T-cell (primary cell): ENCODE measurements at places on chromosomes 4 and X.

- DNase-seq, result no peak
Observed at GRCh38 chrX:57211906-57212305, 74.6 kb upstream of the FAAH2 start.

- DNase-seq, result no peak
Observed at GRCh38 chr4:151624626-151625565, 135.9 kb downstream of the GATB start.

DNA sequence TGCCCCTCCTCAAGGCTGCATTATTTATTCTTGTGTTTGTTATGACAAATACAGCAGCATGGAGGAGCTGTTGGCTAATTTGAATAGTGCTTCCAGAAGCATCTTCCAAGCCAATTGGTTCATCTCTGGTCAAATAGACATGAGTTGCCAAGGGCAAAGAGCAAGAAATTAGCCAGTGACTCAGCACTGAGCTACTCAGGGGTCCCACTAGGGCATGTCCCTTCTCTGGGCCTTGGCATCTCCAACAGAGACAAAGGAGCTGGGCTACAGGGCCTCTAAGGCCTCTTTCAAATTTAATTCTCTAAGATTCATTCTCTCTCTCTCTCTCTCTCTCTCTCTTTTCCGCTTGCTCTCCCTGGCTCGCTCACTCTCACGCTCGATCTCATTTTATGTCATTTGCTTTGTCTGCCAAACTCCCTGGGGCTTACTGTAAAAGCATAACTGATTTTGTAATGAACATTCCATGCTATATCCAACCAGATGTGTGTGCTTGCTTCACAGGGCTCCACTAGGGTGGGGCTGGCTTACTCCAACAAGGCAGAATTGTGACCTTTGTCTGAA lies 86.7 kb upstream of the MAGEA4 start:
- no peak for DNase-seq

- DNase-seq, result no peak
Observed at GRCh38 chr4:113116414-113117357, 67.2 kb downstream of the ANK2 start.

DNA sequence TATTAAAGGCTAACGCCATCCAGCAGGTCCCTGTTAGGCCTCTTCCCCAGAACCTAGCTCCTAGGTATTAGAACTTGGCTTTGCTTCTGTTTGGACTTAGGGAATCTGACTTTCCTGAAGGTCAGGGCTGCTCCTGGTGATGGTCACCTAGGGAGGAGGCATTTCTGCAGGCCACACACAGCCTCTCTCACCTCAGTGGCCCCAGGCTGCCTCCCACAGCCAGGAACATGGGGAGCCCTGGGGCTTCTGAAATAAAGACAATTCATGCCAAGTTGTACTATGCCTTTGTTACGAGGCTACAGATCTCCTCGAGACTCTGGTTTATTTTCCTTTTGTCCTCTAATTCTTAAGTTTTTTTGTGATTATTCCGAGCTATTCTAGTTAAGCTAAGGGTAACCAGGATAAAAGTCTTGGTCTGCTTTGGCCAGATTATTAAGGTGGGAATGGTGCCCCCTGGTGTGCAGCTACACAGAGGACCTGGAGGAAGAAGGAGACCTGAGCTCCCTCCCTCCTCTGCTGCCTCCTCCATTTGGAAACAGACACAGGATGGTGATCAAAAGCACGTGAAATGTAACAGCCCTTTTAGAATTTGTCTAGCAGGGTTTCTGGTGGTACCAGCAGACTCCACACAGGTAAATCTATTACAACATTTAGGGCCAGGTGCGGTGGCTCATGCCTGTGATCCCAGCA lies 131.0 kb downstream of the DCLK2 start:
- DNase-seq, result no peak

- DNase-seq, result no peak
Observed at GRCh38 chr4:6116696-6117285, 83.6 kb downstream of the JAKMIP1 start.

GRCh38 chr4:116197317-116197809 lies 888.0 kb downstream of the TRAM1L1 start:
- no peak for DNase-seq

DNA sequence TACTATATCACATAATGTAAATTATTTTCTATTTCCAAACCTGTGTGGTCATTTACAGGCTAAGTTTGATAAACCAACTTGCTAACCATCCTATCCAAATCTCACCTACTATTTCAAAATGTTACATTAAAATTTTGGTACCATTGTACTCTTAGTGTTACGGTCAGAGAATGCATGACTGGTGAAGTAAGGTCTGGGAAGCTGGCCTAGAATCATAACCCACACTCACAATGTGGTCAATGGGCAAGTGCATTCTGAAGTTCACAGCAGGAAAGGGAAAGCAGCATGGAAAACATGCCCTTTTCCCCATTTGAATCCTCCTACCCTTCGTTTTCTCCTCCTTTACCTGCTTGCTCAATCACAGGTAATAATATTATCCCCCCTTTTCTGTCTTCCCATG lies 54.4 kb downstream of the PPP3CA start:
- DNase-seq, result no peak

DNA sequence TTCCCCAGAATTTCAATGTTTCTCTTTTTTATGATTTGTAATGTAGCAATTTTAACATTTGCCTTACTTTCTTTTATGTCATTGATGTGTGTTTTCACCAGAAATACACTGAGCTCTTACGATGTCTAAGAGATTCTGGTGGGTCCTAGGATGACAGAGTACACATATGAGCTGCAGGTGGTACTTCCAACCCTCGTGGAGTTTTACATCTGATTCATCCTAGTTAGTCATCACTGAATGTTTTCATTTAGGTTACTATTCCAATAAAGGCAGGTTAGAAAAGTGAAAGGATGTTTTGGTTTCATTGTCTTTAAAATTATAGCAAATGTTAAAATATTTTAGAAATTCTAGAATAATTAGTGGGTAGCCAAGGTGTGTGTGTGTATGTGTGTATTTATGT lies 605.9 kb downstream of the ADGRL3 start:
- DNase-seq, result no peak

DNA sequence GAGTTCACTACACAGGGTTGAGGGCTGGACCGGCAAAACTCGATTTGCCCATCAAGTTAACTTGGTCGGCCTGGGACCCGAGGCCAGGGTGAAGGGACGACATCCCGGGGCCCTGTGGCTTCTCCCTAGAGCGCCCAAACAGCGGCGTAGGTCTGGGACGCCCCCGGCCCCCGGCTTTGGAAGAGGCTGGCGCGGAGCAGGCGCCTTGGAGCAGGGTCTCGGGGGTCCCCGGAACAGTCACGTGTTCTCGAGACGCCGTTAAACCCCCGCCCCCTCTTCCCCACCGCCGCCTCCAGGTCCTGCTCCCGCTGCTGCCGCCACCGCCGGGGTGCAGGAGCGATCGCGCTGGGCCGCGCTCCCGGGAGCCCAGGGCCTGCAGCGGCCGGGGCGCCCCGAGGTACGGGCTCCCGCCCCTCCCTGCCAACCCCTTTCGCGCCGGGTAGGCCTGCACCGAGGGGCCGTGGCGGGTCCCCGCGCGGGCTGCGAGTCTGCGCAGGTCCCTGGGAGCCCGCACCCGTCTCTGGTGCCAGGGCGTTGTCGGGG lies at the start of gene NPY5R:
Gene NPY5R (plus strand): TSS at position 289 of the 543 bp plus-strand sequence. CDS start 6,382 bp downstream, outside the sequence.
- DNase-seq, result no peak

GRCh38 chr4:74486905-74487304 lies 42.0 kb downstream of the AREG start:
- no peak for DNase-seq

DNA sequence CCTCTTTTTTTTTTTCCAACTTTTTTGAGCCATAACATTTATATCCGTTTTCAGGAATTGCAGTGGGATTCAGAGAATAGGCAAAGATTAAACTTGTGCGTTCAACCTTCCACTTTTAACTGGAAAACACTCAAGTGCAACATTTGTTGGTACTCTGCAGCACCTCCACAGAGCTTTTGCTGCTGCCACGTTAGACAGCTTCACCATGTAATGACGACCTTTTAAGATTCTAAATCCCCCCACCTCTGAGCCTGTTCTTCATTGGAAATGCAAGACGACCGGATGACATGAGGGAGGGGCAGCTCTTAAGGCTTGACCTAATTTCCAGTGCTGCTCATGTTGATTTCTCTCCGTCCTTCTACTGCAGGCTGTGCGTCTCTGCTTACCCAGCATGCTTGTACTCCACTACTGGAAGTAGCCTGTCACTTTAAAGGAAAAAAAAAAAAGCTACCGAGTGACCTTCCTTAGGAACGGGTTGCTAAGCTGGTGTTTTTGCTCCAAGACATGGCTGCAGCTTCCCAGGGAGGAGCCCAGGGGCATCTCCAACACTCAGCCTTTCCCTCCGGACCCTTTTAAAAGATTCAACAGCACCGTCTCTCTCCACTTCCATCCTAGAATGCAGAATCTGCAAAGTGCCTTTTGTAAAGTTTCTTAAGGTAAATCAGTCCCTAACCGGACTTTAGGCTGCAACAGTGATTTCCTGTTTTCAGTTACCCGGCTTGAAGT lies at the start of gene CC2D2A:
Gene CC2D2A (plus strand): TSS at position 481 of the 726 bp plus-strand sequence. CDS start 6,051 bp downstream, outside the sequence.
- no peak for DNase-seq

- no peak for DNase-seq
Observed at GRCh38 chr4:176193126-176193525, 2.3 kb downstream of the SPATA4 start.

DNA sequence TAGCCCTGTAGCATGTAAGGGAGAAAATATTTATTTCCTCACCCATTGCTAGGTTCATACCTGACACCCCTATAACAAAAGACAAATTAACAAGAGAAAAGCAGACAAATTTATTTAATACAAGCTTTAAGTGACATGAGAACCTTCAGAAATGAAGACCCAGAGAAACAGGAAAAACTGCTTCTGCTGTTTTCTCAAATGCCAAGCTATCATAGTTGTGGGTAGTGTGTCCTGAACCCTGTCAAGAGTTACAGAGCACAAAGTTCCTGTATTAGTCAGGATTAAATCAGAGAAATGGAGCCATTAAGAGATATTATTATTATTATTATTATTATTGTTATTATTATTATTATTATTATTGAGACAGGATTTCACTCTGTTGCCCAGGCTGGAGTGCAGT lies 17.5 kb downstream of the CCDC160 start:
- no peak for DNase-seq

GRCh38 chr4:78951862-78952472 lies 12.7 kb upstream of the PAQR3 start:
- no peak for DNase-seq

- no peak for DNase-seq
Observed at GRCh38 chrX:150731795-150732194, 38.6 kb downstream of the MTMR1 start.

DNA sequence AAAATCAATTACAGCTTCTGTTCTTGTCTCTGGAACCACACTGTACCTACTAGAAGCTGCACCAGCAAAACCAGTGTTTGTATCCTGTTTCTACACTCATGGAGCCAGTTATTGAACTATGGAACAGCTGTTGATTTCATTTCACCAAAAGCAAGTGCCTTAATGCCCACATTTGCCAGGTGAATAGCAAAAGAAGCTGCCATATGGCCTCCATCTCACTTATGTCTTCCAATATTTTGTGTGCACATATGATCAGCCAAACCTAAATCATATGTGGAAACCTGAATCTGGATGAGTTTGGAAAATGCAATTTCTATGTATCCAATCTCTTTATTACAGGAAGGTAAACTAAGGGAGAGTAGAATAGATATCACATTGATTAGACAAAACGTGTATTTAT lies 415.8 kb upstream of the GRID2 start:
- no peak for DNase-seq

DNA sequence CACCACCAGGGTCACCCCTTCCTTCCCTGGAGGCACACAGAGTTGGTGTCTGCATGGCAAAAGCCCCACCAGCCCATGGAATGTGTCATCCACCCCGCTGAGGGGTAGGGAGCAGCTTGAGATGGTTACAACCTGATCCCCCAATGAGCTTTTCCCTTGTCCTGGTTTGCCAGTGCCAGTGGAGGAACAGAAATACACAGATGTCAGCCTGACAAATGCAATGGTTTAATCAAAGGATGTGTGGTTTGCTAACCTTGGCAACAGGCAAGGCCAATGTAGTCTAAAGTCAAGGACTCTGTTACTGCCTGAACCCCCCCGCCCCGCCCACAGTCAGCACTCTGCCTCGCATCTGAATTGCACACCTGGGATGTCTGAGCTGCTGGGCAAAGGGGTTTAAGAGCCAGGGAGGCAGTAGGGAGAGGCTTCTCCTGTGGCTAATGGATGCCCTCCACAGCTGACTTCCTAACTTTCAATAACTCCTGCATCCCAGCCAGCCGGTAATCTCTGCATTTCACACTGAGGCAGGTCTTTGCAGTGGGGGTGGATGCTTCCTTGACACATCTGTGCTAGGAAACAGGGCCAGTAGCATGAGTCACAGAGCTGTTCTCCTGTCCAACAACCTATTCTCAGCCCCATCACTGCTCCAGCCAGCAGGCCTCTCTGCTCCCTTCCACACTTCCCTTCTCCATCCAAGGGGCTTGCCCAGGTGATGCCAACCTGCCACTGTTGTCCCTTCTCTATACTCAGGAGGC lies 137.5 kb downstream of the AMMECR1 start:
- no peak for DNase-seq

- no peak for DNase-seq
Observed at GRCh38 chr4:105162123-105162796, 15.6 kb downstream of the TET2 start.

- no peak for DNase-seq
Observed at GRCh38 chrX:47900833-47901232, 64.1 kb downstream of the ZNF81 start.

DNA sequence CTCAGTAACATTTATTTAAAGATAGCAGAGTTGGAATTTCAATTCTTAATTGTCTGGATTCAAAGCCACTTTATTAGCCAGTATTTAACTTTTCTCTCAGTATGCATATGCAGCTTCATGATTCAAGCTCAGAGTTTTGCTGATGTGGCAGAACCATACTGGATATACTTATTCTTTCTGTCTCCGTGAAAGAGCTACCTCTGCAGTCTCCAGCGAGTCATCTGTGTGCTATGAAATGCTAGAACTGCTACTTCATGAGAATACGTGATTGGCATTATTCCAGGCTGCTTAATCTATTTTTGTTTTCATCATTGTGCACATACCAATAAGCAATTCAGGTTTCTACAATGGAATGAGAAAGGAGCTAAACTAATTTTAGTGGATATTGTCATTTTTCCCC lies 743.7 kb downstream of the C4orf33 start:
- no peak for DNase-seq

GRCh38 chr4:139900964-139901376 lies 235.4 kb downstream of the MGST2 start:
- no peak for DNase-seq

GRCh38 chrX:34901761-34902160 lies 40.8 kb upstream of the FAM47B start:
- no peak for DNase-seq

DNA sequence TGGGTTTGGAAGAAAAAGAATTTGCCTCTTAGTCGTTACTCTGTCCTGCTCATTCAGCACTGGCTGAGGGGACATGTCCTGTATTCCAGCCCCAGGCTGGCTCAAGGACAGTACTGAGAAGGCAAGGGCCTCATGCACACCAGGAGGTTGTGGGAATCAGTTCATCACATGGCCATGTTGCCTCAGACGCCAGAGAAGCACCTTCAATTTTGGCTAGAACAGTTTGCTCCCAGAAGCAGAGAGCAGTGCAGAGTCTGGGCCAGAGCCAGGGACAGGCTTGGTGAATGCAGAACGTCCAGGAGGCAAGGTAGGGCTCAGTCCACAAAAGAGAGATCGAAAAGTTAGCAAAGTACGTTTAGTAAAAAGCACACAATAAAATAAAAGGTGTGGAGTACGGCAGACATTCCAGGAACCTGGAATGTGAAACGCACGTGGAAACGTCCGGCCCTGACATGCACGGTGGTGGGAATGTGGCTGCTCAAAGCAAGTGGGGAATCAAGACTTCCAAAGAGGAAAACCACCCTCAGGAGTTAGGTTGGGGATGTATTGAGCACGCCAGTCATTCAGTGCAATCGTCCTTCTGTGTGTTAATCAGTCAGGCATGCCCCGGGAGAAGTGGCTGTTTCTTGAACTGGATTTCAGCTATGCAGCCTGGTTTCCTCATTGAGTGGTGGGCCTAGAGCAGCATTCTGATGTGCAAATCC lies 1.2 kb upstream of the SLC2A9 start:
- DNase-seq, result no peak
